ENCODE measurements at places on chromosomes 11 and 22.

DNA sequence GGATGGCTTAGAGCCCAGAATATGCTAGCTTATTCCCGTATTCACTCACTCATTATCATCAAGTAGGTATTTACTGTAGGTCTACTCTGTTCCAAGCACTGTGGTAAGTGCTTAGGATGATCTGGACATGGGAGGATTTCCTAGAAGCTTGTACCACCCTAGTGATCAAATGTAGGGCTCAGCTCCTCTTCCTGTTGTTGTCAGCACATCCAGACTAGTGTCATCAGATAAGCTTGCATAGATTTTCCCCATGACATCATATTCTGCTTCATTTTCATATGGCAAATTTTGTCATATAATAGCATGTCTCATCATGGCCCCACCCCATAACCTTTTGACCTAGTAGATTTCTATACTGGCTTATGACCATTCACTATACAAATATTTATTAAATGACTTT is 19.3 kb upstream of the NUCB2 start:
- H3K4me3 ChIP-seq = no peak overlapping the region
- H3K36me3 ChIP-seq = no peaks in the 10 kb centered on the region
- peaks cover 1% of the 10 kb centered on the region for H3K27me3 ChIP-seq
- peaks cover 19% of the 10 kb centered on the region for H3K4me1 ChIP-seq
- no peak for DNase-seq
- H3K27ac ChIP-seq = no peak overlapping the region

GRCh38 chr11:87198266-87198881 is 160.6 kb downstream of the TMEM135 start:
- no peaks in the 10 kb centered on the region for H3K27me3 ChIP-seq
- H3K4me3 ChIP-seq = no peak overlapping the region
- H3K27ac ChIP-seq = no peak overlapping the region
- H3K36me3 ChIP-seq = peaks cover 1% of the 10 kb centered on the region
- DNase-seq = no peak

DNA sequence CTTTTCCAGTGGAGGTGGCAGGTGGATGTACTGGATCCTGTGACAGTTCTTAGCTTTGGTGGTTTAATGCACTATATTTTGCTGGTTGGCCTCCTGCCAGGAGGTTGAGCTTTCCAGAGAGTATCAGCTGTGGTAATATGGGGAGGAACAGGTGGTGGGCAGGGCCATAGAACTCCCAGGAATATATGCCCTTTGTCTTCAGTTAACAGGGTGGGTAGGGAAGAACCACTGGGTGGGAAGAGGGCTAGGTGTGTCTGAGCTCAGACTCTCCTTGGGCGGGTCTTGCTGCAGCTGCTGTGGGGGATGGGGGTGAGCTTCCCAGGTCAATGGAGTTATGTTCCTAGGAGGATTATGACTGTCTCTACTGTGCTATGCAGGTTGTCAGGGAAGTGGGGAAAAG is 203.8 kb downstream of the DLG2 start:
- no peak for DNase-seq
- H3K4me1 ChIP-seq = no peaks in the 10 kb centered on the region

DNA sequence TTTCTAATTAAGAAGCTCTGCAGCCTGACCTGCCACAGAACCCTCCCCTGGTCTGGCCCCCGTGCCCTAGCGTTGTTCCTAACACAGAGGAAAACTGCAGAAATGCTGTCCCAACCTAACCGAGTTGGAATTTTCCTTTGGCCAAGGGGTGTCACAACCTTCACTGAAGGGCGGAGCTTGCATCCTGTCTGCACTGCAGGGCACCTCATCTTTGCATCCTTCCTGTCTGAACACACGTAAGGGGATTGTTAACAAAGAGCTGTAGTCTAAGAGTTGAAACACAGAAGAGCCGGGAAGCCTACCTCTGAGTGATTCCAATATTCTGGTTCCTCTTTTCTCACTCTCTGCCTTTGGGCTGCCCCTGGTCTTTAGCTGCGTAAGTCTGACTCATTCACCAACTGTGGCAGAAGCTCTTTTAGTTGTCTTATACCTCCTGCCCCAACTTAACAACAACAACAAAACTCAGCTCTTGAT is 1.6 kb downstream of the DIXDC1 start:
- H3K36me3 ChIP-seq = no peaks in the 10 kb centered on the region
- H3K27me3 ChIP-seq = no peaks in the 10 kb centered on the region
- H3K4me1 ChIP-seq = peaks cover 51% of the 10 kb centered on the region
- peak; percentile 66 for DNase-seq
- H3K4me3 ChIP-seq = peak overlapping the region; percentile 73

- peak overlapping the region; percentile 77 for H3K27ac ChIP-seq
- no peak overlapping the region for H3K4me3 ChIP-seq
- H3K36me3 ChIP-seq = peaks cover 40% of the 10 kb centered on the region
- H3K4me1 ChIP-seq = peaks cover 64% of the 10 kb centered on the region
- no peak for DNase-seq
Measured at GRCh38 chr11:118896472-118896913, 12.8 kb downstream of the CXCR5 start.

DNA sequence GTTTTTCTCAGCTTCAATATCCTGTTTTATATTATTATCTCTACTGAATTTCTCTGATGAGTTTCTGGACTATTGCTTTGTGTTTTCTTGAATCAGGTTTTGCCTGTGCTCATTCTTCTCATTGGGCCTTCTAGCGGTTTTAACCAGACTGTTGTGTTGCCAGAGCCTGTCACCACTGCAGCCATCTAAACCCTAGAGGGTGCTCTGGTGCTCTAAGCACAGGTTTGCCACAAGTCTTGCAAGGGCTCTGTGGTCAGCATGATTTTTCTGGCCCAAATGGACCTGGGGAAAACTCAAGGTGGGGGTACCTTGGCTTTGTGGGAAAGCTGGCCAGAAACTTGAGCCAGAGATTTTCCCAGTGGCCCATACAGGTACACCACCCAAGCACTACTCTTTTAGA is 52.4 kb upstream of the TYR start:
- no peak overlapping the region for H3K27ac ChIP-seq
- H3K4me3 ChIP-seq = no peak overlapping the region
- no peaks in the 10 kb centered on the region for H3K4me1 ChIP-seq
- H3K36me3 ChIP-seq = no peaks in the 10 kb centered on the region
- H3K27me3 ChIP-seq = peaks cover 3% of the 10 kb centered on the region

DNA sequence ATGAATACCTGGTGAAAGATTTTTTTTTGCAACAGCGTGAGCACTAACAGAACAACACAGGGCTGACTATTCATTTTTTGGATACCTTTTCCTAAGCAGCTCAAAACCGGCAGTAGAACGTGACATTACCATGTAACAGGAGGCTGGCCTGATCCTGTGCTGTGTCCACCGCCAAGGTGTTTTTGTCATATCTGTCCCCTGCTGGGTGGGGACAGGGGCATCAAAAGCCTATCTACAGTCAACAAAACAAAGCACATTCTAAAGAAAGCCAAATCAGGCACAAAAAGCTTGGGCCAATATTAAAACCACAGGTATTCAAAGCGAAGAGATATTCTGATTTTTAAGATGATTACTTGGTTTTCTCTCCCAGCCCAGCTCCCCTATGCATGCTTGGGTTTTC is 151.2 kb downstream of the LRRC4C start:
- no peaks in the 10 kb centered on the region for H3K36me3 ChIP-seq
- no peaks in the 10 kb centered on the region for H3K4me1 ChIP-seq
- no peak overlapping the region for H3K4me3 ChIP-seq
- H3K27ac ChIP-seq = no peak overlapping the region
- no peaks in the 10 kb centered on the region for H3K27me3 ChIP-seq

DNA sequence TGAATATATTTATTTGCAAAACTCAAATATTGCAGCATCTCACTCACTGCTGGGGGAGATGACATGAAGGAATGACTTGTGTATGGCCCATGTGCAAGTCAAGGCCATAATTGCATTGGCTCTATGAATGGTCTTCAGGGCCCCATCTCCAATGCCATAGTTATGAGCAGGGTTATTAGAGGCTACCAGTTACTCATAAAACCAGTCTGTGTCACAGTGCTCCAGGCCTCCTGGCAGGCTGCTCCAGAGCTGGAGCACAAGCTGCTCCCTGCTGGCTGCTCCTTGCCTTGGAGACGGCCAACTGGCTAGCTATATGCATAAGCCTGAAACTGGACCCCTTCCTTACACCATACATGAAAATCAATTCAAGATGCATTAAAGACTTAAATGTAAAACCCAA is 145.7 kb downstream of the TRPC6 start:
- H3K4me3 ChIP-seq = no peak overlapping the region
- no peak overlapping the region for H3K27ac ChIP-seq
- no peaks in the 10 kb centered on the region for H3K27me3 ChIP-seq
- no peaks in the 10 kb centered on the region for H3K4me1 ChIP-seq
- H3K36me3 ChIP-seq = no peaks in the 10 kb centered on the region
- no peak for DNase-seq

DNA sequence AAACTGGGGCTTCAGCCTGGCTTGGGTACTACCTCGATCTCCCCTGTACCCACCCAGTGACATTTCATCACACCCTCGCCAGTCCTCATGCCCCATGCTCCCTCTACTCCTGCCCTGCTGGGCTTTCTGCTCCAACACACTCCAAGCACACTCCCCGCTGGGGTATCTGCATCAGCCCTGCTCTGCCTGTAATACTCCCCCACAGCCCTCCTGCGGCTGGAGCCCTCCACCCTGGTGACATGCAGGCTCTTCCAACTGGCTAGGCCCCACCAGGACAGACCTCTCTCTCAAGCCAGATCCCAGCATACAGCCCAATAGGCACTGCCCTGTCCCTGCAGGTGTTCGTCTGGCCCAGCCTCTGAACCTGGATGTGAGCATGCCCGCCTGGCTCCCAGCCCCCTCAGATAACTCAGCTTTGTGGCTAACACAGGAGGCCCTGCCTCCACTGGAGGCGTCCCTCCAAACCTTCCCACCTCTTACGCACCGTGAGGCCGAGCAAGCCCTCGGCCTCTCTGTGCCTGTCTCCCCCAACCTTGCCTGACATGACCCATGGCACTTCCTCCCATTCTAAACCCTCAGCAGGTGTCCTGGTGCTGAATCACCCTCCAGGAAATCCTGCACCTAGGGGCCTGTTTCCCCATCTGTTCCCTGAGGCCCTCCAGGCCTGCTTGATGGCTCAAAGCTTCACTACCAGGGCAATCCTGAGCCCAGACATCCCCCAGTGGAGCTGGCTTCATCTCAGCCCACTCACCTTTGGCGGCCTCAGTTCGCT is 33.5 kb upstream of the TXNRD2 start:
- no peaks in the 10 kb centered on the region for H3K27me3 ChIP-seq
- DNase-seq = no peak
- H3K4me3 ChIP-seq = no peak overlapping the region

GRCh38 chr11:796565-797295 is 1.4 kb downstream of the SLC25A22 start:
- H3K27ac ChIP-seq = peak overlapping the region; percentile 67
- H3K36me3 ChIP-seq = peaks cover 13% of the 10 kb centered on the region
- H3K27me3 ChIP-seq = no peaks in the 10 kb centered on the region

DNA sequence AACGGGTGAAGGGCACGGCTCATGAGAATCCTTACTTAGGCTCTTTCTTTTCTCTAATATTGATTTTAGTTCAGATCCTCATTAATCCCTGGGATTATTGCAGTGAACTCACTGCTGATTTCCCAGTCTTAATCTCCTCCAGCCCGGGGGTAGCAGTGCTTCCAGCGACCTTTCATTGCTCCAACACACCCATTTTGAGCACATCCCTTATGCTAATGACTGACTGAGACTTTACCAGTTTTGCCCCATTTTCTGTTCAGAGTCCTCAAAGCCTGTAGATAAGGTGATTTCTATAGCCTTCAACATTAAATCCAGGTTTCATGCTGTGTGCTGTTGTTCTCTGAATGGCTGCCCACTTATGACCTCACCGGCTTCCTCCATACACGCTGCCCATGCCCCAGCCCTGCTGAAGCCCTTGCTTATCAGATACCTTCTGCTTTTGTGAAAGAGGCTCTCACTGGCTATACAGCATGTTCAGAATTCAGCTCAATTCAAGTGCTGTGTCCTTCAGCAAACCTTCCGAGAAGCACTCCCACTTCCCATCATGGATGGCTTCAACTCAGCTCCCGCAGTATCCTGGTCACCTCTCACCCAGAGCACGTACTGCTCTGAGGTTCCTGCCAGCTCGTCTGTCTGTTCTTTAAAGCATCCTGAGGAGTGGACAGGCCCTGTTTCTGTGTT is 49.0 kb downstream of the PPFIA1 start:
- peaks cover 13% of the 10 kb centered on the region for H3K36me3 ChIP-seq
- no peak overlapping the region for H3K27ac ChIP-seq
- no peak for DNase-seq
- no peaks in the 10 kb centered on the region for H3K27me3 ChIP-seq
- H3K4me1 ChIP-seq = peaks cover 14% of the 10 kb centered on the region
- H3K4me3 ChIP-seq = no peak overlapping the region

DNA sequence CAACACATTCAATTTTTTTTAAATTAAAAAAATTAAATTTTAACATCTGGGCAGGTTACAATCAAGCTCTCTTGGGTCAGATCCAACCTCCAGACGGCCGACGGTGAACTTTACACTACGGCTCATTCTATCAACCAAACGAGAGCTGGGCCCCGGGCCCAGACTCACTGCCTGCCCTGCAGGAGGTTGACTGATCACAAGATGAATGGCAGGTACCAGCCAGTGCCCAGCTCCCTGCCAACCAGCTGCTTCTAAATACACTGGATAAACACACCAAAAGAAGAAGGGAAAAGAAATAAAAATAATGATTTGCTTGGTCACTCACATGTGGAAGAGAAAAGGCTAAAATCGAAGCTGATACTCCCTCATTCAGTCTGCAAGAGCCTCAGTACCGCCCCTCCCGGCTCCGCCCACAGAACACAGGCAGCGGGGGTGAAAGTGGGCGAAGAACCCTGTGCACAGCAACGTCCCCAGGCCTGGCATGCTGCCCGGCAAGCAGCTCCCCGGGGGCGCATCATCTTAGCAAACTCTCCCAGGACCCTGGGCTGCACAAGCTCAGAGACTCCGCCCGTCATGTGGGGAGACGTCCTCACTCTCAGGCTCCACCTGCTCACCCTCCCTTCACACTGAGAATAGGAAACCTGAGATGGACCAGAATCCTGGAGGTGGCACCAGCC is 303.4 kb downstream of the SHANK2 start:
- peaks cover 2% of the 10 kb centered on the region for H3K36me3 ChIP-seq
- peaks cover 8% of the 10 kb centered on the region for H3K27me3 ChIP-seq
- no peaks in the 10 kb centered on the region for H3K4me1 ChIP-seq
- no peak for DNase-seq

DNA sequence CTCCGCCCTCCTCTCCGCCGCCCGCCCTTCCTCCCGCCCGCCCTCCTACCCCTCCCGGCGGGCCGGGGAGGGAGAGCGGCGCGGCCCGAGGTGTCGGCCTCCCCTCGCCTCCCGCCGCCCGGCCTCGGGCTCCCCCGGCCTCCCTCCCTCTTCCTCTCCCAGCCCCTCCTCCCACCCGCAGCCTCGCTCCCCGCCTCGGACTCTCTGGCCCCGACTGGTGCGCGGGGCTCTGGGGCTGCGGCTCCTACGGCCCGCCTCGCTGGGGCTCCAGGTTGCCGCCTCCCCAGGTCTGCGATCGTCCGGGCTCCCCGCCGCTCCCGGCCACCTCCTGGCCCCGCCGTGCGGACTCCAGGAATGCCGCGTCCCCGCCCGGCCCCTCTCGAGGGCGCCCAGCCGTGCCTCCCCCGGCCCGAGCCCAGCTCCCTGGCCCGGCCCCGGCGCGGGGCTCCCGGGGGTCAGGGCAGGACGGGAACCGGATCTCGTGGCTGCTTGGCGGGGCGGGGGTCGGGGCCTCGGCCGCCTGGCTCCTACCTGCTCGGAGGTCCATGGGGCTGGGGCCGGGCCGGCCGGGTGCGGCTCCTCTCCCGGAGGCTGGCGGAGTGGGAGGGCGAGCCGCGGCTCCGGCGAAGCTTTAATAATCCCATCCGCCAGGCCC is at the start of gene CLCF1:
TSS of gene CLCF1 (minus strand) at position 606 of the 655 bp plus-strand sequence. CDS start at position 547, 59 bp downstream.
- peaks cover 40% of the 10 kb centered on the region for H3K4me1 ChIP-seq
- peak within 1 kb of the TSS; percentile 73 for H3K4me3 ChIP-seq
- H3K27ac ChIP-seq = peak within 1 kb of the TSS; percentile 75
- no peaks in the 10 kb centered on the region for H3K36me3 ChIP-seq
- peaks cover 34% of the 10 kb centered on the region for H3K27me3 ChIP-seq
- peak; percentile 41 for DNase-seq

All from activated CD4-positive, alpha-beta T cell treated with anti-CD3 and anti-CD28 coated beads for 36 hours (primary cell).